ENCODE measurements at places on chromosomes 4 and X.
A peak's percentile ranks its signal among the peaks of the same experiment; 100 is the strongest.

GRCh38 chrX:49072712-49073095 is 1.1 kb downstream of the PRAF2 start:
- no peak for DNase-seq

DNA sequence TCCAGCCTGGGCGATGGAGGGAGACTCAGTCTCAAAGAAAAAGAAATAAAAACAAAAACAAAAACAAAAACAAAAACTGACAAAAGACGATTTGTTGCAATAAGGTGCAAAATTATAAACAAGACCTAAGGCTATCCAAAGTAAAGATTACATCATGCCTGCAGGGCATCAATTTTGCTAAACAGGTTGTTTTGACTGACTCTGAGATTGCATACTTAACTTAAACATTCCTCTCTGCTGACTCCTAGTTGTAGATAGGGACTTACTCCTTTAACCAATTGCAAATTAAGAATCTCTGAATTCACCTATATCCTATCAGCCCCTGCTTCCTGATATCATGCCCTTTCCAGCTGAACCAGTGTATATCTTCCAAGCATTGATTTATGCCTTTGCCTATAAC is 2687.3 kb downstream of the PCDH7 start:
- no peak for DNase-seq

- DNase-seq, result no peak
Measured at GRCh38 chrX:75156531-75156945, 455 bp upstream of the ABCB7 start.

DNA sequence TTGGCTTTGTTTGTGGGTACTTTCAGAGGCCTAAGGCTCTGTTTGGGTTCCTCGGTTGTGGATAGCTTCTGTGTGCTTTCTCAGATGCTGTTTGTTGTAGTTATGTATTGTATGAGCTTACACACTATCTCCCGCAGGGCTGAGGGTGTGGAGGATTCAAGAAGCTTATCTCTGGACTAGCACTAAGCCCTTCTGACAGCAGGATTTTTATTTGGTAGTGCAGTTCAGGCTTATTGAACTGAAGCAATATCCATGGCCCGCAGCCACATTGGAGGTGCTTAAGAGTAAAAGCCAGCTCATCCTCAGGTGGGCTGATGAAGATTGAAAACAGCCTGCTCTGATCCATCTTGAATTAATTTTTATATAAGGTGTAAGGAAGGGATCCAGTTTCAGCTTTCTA is 128.2 kb downstream of the RASGEF1B start:
- no peak for DNase-seq

DNA sequence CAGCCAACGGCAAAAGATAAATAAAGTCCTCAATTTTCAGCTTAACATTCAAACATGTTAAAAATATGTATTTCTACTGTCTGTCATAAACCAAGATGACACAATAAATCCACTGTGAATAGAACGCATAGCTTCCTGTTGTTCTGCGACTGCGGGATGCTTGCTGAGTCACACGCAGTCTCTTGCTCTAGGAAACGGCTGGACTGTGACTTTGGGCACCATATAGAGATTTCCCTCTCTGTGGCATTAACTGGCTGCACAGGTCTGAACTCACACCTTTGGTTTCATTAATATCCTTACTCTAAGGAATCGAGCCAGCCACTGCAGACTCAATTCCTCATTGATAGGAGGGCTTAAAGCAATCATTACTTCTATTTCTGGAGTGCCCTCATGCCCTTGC is 8.4 kb downstream of the BEND4 start:
- DNase-seq, result no peak

DNA sequence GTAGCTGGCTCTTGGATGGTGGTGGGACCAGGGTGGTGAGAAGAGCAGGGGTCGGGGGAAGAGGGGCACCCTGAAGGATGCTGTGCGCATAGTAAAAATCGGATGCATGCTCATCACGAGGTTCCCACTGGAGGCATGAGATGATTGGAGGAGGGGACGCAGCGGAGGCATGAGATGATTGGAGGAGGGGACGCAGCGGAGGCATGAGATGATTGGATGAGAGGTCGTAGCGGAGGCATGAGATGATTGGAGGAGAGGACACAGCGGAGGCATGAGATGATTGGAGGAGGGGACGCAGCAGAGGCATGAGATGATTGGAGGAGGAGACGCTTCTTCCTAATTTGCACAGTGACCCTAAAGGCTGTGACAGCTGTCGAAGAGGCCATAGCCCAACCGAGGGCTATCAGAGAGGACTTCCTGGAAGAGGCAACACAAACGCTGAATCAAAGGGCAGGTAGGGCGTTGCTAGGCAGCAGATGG is 106.7 kb downstream of the ADRA2C start:
- DNase-seq, result no peak

GRCh38 chr4:184937745-184938144 is 80.5 kb upstream of the HELT start:
- DNase-seq, result no peak

GRCh38 chr4:122827258-122827878 is 737 bp downstream of the FGF2 start:
- DNase-seq, result no peak

DNA sequence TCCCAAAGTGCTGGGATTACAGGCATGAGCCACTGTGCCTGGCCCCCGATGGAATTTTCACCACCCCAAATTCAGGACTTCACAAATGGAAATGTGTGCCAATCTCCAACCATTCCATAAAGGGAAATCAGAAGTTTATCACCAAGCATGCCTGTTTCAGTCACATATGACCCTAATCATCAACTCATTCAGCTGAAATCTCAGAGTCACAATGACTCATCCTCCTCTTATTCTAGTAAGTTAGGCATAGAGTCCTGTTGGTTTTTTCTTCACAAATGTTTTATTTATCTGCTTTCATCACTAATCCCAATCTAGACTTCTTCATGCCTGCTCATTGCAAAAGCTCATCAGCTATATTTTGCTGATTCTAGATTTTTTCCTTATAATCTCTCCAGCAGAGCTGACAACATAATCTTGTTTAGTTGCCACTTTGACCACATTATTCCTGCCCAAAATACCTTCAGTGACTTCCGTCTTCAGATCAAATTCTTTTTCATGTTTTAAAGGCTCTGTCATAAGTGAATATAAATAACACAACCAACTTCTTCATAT is 83.3 kb downstream of the SLC7A11 start:
- no peak for DNase-seq

GRCh38 chr4:52838729-52839586 is 23.2 kb upstream of the RASL11B start:
- no peak for DNase-seq

DNA sequence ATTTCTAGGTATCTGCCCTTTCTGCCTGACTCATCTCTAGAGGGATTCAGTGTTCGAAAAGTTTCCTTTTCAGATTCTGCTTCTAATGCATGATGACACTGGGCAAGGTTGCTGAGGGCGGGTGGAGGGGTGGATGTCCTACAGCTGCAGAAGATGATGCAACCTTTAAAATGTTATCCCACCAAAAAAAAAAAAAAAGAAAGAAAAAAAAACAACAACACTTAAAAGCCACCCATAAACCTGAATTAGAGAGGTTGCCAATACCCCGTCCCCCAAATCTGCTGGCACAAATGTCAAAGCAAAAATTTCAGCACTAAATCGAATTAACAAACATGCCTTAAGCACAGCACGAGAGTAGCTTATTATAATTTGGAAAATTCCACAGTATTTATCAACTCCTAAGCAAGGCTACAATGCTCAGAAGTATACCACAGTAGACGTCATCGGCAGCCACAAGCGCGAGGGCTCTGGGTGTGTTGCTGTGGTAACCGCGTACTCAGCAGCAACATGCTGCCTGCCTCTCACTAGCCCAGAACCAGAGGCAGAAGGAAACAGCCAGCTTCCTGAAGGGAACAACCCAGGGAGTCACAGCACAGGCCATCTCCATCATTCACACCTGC is 167.5 kb upstream of the MAP3K15 start:
- peak; percentile 52 for DNase-seq

DNA sequence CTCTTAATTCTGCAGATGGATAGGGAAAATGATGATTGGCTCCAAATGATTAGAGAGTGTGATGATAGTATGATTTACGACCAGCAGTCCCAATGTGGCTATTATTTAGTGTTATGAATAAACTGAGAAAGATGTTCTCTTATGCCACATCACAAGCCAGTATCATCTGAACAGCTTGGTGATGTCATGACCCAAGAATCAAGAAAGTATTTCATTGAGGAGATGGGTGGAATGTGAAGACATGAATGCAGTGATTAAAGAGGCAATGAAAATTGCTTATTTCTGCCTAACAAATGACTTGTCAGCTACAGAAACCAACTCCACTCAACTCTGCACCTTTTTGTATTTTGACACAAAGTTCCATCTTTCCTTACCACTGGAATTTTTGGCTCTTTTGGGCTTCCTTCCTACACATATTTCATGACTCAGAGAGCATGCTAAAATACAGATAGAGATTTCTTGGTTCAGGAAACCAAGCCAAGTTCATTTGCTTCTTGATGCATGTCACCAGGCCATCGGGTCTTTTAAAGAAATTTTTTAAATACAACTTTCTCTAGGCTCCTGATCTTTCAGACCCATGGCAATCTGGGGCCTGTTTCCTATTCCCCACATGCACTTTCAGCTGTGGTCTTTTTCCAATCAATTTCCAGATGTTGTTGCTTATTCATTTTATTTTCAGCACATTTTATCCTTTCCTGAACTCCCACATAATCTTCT is 174.2 kb downstream of the HHIP start:
- DNase-seq, result no peak

GRCh38 chr4:183241721-183242151 is 78.3 kb downstream of the CLDN22 start:
- no peak for DNase-seq

DNA sequence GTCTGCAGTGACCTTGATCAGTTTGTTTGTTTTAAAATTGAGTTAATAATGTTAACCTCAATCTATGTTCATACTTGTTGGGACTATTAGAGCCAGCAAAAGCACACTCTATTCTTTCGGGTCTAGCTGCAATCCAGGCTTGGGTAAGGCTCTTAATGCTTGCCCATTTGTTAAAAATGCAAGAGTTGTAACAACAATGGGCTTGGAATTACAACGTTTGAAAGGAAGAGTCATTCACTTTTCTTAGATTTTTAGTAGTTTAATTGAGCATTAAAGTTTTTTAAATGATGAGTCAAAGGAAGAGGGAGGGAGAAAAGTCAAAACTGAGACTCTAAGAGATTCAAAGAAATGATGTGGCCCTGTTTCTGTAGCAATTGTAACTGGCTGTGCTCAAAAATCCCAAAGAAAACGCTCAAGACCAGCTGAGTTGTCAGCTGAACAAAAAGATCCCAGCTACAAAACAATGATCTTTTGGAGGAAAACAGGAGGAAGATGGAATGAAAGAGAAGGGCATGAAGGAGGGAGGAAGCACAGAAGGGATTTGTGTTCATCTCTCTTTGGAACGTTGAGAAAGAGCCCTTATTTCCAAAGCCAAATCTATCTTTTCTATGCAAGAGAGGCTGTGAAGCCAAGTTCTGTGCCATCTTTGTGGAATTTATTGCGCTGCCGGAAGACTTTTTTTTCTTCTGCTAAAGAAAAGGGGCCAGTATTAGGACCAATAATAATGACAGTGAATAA is 5.5 kb downstream of the SCD5 start:
- DNase-seq, result no peak

GRCh38 chr4:163949976-163950601 is 455.6 kb downstream of the TMA16 start:
- no peak for DNase-seq

GRCh38 chrX:85569096-85569495 is 189.6 kb upstream of the POF1B start:
- DNase-seq, result no peak

GRCh38 chr4:141350122-141350905 is 129.6 kb downstream of the ZNF330 start:
- no peak for DNase-seq

GRCh38 chr4:151358266-151358665 is 32.9 kb upstream of the SH3D19 start:
- DNase-seq, result no peak

DNA sequence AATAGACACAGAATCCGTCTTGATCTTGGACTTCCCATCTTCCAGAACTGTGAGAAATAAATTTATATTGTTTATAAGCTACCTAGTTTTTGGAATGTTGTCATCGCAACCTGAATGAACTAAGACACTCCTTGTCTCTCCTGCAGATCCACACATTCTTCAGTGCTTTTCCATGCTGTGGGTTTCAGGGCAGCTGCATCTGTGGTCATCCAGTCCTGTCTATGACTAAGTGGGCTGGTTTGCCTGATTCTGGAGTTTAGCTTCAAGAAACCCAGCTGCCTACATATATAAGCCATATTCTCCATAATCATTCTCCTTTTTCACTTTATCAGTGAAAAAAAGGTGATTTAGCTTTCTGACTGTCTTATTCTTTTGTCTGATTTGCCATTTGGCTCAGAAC is 170.3 kb upstream of the KIT start:
- DNase-seq, result no peak

GRCh38 chr4:141643557-141643956 is 7.2 kb downstream of the IL15 start:
- DNase-seq, result no peak

DNA sequence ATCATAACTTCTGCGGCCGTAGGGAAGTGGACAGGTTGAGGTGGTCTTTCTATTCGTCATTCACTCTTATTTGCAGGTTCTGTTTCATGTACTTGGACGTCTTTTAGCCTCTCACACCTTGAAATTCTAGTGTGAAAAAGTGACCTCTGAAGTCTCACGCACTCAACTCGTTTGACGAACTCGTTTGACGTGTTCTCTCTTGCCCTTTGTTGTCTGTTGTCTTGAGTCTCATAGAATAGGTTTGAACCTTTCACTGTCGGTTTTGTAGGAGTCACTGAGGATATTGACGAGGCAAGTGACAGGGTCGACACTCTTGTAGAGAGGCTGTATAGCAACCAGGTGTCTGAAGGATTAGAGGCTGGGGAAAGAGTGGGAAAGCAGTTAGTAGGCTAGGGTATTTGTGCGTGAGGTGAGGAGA is 1.1 kb upstream of the PGRMC2 start:
- DNase-seq, result no peak

- no peak for DNase-seq
Measured at GRCh38 chr4:87849612-87850011, 16.8 kb downstream of the MEPE start.

GRCh38 chr4:61992351-61992750 is 792.2 kb downstream of the ADGRL3 start:
- no peak for DNase-seq

- no peak for DNase-seq
Measured at GRCh38 chr4:23822181-23822580, 67.7 kb downstream of the PPARGC1A start.

DNA sequence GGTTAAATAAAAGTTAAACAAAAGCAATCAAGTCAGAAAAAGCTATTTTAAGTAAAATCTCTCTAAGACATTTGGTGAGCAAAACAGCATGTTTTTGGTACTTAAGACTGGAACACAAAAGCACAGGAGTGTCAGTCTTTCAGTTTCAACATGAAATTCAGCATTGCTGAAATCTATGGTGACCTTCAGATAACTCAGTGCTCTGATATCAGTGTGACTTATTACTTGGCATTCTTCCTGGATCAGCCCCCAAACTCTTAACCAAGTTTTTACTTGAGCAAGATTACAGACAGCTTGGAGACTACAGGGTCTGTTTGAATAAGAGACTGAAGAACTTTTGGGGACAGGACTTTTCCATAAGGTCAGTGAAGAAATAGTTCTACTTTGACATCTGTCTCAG is 437.2 kb downstream of the RAPGEF2 start:
- DNase-seq, result no peak

GRCh38 chr4:118947095-118947494 is 58.4 kb downstream of the SYNPO2 start:
- DNase-seq, result no peak

Data from stimulated activated CD8-positive, alpha-beta memory T cell treated with anti-CD3 and anti-CD28 coated beads, Interleukin-2, amount 100 ng/mL, for 1 hour (primary cell).